ENCODE measurements at places on chromosomes 11 and 22.

DNA sequence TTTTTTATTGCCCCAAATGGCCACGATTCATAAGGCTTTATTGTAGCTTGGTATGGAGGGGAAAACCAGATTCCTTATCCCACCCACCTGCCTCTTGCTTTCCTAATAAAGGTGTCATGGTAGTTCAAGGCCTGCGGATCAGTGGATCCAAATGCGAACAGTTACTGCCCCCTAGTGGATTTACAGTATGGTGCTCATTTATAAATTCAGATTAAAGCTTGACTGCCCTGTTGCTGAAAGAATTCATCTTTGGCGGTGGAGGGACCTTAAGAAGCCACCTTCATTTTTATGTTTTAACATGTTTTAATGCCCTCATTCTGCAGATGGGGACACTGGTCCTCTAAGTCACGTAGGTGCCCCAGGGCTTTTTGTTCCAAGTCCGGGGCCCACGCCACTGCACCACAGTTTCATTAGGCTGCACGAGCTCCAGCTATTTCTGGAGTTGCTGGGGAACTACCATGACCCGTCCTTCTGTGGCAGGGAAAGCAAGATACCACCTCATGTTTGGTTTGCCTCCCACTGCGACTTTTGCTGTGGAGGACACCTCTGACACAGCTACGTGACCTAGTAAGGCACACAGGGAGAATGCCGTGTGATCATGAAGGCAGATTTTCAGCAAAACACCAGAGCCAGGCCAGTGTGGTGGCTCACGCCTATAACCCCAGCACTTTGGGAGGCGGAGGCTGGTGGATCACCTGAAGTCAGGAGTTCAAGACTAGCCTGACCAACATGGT is 15.6 kb upstream of the INCENP start:
- H3K27ac ChIP-seq: no peak overlapping the region
- no peak overlapping the region for H3K4me3 ChIP-seq
- H3K4me1 ChIP-seq: peaks cover 8% of the 10 kb centered on the region
- no peak for DNase-seq
- no peaks in the 10 kb centered on the region for H3K36me3 ChIP-seq

- H3K4me3 ChIP-seq: no peak overlapping the region
- DNase-seq: peak; percentile 28
- no peaks in the 10 kb centered on the region for H3K36me3 ChIP-seq
- peak overlapping the region; percentile 10 for H3K27ac ChIP-seq
- peaks cover 17% of the 10 kb centered on the region for H3K4me1 ChIP-seq
These were observed 49.8 kb upstream of the LMO2 start for GRCh38 chr11:33941637-33942160.

DNA sequence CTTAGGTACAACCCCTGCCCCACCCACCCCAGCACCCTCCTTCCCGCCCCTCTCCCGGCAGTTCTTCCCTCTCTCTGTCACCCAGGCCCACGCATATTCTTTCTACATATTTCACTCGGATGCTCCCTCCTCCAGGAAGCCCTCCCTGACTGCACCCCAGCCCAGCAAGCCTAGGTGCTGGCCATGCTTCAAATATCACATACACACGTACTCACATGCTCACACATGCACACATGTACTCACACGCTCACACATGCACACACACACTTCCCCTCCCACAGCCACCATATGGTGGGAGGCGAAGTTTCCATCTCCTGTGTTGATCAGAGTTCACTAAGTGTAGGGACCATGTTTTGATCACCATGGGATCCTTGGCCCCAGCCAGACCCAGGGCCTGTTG is 90.4 kb downstream of the WNT7B start:
- H3K27ac ChIP-seq: no peak overlapping the region
- H3K4me3 ChIP-seq: no peak overlapping the region
- no peak for DNase-seq
- peaks cover 66% of the 10 kb centered on the region for H3K4me1 ChIP-seq
- peaks cover 2% of the 10 kb centered on the region for H3K27me3 ChIP-seq

DNA sequence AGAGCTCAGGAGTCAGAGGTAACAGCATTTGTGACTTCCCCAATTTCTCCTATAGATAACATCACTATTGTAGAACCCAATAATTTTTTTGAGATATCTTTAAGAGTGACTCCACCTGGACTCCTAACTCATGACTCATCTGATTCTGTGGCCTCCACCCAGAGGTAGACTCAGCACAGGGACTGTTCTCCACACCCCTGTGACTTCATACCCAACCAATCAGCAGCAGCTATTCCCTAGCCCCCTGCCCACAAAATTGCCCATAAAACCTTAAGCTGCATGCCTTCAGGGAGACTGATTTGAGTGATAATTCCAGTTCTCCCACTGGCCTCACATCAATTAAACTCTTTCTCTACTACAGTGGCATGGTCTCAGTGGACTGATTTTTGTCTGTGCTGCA is 475.4 kb upstream of the FAT3 start:
- no peak for DNase-seq
- no peak overlapping the region for H3K4me3 ChIP-seq
- no peaks in the 10 kb centered on the region for H3K4me1 ChIP-seq

- H3K4me3 ChIP-seq: peak within 1 kb of the TSS; percentile 47
- DNase-seq: peak; percentile 93
- peaks cover 37% of the 10 kb centered on the region for H3K27me3 ChIP-seq
- H3K27ac ChIP-seq: peak within 1 kb of the TSS; percentile 60
- H3K4me1 ChIP-seq: peaks cover 35% of the 10 kb centered on the region
These were observed at the start of gene OPCML for GRCh38 chr11:133531971-133532651. OPCML (minus strand) TSS chr11:133532501.

DNA sequence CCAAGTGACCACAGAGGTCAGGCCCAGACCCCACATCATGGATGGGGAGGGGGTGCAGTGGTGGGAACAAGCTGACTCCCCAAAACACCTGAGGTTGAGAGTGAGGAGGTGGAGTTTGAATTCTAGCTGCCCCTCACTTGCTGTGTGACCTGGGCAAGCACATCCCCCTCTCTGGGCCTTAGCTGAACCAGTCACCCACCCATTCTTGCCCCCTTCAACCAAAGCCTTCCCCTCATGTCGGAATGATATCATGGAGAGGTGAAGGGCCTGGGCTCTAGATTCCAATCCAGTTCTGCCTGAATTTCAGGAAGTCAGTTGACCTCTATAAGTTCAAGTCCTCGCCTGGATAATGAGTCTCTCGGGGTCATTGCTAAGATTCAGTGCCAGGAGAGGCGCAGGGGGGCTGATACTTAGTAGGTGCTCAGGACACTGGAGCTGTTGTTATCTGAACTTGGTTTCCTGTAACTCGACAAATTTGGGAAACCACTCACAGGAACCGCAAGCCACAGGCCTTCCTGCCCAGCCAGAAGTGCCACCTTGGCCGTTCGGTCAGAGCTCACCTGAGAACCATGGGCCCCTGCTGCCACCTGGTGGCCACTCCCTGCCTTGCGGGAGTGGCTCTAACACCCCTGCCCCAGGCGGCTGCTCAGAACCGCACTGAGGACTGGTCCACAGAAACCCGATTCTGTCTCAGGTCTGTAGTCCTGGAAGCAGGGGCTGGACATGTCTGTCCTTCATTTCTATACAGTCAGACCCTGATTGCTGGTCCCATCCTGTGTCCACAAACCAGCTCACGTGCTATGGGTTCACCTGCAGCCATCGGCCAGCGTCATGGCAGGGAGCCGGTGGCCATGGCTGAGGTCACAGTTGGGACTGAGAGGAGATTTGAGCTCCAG is 6.9 kb downstream of the CDC42EP1 start:
- H3K4me3 ChIP-seq: no peak overlapping the region
- peak; percentile 92 for DNase-seq
- peaks cover 2% of the 10 kb centered on the region for H3K27me3 ChIP-seq
- peaks cover 37% of the 10 kb centered on the region for H3K36me3 ChIP-seq
- H3K4me1 ChIP-seq: peaks cover 73% of the 10 kb centered on the region

DNA sequence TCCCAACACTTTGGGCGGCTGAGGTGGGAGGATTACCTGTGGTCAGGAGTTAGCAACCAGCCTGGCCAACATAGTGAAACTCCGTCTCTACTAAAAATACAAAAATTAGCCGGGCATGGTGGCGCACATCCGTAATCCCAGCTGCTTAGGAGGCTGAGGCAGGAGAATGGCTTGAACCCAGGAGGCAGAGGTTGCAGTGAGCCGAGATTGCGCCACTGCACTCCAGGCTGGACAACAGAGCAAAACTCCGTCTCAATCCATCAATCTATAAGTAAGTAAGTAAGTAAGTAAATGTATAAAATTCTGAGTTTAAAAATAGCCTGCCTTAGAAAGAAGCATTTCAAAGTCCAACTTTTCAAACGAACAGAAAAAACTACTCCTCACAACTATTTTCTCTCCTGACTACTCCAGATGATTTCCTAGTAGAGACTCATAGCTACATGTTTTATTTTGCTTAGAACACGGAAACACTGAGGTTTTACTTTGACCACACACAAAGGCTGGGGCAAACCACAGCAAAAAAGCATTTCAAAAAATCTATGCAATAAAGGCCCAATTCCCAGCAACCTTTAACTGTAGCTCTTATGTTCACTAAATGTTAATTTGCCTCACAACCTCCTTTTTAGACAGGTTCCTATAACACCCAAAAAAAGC is 16.3 kb downstream of the SPTY2D1 start:
- H3K36me3 ChIP-seq: peaks cover 12% of the 10 kb centered on the region
- DNase-seq: no peak
- H3K27ac ChIP-seq: no peak overlapping the region
- H3K4me1 ChIP-seq: no peaks in the 10 kb centered on the region
- no peak overlapping the region for H3K4me3 ChIP-seq

GRCh38 chr11:57729479-57729878 is 11.8 kb upstream of the SELENOH start:
- no peaks in the 10 kb centered on the region for H3K27me3 ChIP-seq
- peaks cover 13% of the 10 kb centered on the region for H3K36me3 ChIP-seq
- no peak overlapping the region for H3K4me3 ChIP-seq
- DNase-seq: no peak
- H3K27ac ChIP-seq: no peak overlapping the region

GRCh38 chr11:108751444-108751843 is 86.6 kb downstream of the DDX10 start:
- H3K36me3 ChIP-seq: no peaks in the 10 kb centered on the region
- H3K4me1 ChIP-seq: no peaks in the 10 kb centered on the region
- H3K27ac ChIP-seq: no peak overlapping the region
- H3K27me3 ChIP-seq: no peaks in the 10 kb centered on the region

GRCh38 chr11:88363648-88364065 is 26.1 kb upstream of the CTSC start:
- no peaks in the 10 kb centered on the region for H3K4me1 ChIP-seq
- H3K27ac ChIP-seq: no peak overlapping the region
- no peaks in the 10 kb centered on the region for H3K27me3 ChIP-seq
- no peak for DNase-seq

Measured in spinal cord (tissue), 10 donors.